Activated T-helper 2 cell treated with anti-CD3 and anti-CD28 coated beads, Interferon-gamma antibody, Interleukin-2, Interleukin-4, amounts not matched to agents 10 μg/mL and 5 μg/mL and 100 μg/mL, durations not matched to agents 14 hours and 24 hours and 36 hours (primary cell): ENCODE measurements at places on chromosomes 6 and 20. TPM values are rescaled to one million over a fixed set of nuclear protein-coding genes. Genes with fewer than 3 reads are reported as not detected.

The SERAC1 gene
- total RNA-seq = 5.4 and 6.6 TPM in 2 replicates

The CSTF1 gene
- 51.2 and 52.1 TPM in 2 replicates for total RNA-seq

The NXT1 gene
- total RNA-seq = 49.7 and 55.7 TPM in 2 replicates

The KCNS1 gene
- 0.18 and 0.21 TPM in 2 replicates for total RNA-seq

The SRMS gene
- not detected in 2 replicates for total RNA-seq

The MEI4 gene
- not detected in 2 replicates for total RNA-seq

The SNAP91 gene
- total RNA-seq = not detected in 2 replicates

DNA sequence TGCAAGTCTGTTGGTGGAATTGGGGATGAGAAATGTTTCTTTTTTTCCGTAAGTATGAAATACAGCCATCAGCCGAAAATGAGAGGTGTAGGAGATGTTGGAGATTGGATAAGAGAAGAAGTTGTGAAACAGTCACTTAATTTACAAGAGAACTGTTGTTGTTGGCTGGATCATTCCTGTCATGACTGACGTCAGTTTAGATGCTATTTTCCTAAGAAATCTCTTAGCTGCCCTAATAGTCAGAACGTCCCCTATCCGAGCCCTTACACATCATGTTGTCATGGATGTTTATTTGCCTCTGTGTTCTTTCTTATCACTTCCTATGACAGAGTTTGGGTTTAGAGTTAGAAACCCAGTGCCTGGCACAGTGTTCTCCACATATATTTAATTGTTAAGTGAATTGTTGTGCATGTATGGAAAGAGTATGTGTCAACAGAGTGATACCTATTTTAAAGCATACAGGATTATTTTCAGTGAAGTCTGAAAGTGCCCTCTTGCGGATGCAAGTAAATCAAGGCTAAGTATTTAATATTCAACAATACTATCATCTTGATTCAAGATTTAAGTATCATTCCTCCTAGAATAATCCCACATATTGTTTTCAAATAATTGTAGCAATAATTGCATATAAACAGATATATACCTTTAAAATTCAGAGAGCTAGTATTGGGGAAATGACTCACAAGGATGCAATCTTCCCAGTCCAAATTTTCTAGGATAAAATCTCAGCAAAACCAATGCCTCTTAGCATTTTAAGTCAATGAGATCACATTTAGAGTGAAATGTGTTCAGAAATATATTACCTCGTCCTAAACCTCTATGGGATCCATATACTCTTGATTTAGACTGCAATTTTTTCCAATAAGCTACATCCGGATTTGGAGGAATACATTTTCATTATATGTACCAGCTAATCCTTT, 309.9 kb upstream of the NOX3 start:
- no peak for DNase-seq

DNA sequence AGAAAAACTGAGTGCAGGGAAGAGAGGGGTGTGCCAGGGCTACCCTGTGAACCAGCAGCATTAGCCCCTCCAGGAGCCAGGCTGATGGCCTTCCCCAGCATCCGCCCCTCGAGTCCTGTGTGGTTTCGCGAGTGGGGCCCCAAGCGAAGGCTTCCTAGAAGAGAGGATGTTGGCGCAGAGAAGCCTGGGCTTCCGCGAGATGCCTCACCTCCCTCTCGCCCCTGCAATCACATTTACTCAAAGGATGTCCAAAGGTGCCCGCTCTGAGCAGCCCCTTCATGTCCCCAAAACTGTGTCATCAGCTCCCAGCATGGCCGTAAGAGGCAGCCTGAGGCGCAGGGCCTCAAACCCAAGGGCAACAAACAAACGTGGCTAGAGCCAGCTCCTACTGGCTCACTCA, 111.7 kb downstream of the PREX1 start:
- peak; percentile 18 for DNase-seq

- no peak for DNase-seq
Observed at GRCh38 chr6:99096170-99096569, 148.4 kb upstream of the FBXL4 start.

GRCh38 chr20:14525426-14525825, 188.0 kb upstream of the FLRT3 start:
- DNase-seq = no peak

DNA sequence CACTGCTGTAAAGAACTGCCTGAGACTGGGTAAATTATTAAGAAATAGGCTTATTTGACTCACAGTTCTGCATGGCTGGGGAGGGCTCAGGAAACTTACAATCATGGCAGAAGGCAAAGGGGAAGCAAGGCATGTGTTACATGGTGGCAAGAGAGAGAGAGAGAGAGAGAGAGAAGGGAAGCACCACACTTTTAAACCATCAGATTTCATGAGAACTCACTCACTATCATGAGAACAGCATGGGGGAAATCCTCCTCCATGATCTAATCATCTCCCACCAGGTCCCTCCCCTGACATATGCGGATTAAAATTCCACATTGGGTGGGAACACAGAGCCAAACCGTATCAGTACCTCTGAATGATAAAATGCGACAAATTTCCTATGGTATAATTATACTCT, 203.9 kb upstream of the MARCKS start:
- no peak for DNase-seq

DNA sequence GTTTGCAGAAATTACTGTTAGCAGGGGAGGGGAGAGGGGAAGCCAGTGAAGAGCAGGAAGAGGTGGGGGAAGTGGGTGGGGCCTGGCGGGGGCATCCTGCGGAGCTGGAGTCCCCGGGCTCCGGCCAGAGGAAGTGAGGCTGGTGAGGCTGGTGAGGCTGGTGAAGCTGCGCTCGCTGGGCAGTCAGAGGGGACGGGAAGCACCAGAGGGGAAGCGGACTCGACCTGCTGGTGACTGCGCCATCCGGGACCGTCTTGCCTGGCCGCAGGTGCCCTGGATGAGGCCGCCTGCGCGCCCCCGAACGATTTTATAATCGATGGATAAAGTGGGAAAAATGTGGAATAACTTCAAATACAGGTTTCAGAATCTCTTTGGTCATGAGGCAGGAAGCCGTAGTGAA, 635.3 kb upstream of the MARCKS start:
- no peak for DNase-seq

- DNase-seq = no peak
Observed at GRCh38 chr6:55916188-55916587, 40.8 kb upstream of the BMP5 start.

DNA sequence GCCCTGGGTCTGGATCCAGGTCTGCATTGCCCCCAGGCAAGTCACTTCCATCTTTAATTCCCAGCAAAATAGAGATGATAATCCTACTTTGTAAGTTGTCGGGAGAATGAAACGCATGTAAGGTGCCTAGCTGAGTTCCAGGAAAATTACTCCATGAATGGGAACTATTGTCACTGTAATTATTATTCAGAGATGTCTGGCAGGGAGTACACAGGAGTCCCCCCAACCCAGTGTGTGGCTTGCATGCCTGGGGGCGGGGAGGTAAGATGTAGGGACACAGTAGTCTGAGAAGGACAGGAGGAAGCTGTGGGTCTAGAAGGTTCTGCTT, 85.4 kb downstream of the CD40 start:
- DNase-seq = no peak

DNA sequence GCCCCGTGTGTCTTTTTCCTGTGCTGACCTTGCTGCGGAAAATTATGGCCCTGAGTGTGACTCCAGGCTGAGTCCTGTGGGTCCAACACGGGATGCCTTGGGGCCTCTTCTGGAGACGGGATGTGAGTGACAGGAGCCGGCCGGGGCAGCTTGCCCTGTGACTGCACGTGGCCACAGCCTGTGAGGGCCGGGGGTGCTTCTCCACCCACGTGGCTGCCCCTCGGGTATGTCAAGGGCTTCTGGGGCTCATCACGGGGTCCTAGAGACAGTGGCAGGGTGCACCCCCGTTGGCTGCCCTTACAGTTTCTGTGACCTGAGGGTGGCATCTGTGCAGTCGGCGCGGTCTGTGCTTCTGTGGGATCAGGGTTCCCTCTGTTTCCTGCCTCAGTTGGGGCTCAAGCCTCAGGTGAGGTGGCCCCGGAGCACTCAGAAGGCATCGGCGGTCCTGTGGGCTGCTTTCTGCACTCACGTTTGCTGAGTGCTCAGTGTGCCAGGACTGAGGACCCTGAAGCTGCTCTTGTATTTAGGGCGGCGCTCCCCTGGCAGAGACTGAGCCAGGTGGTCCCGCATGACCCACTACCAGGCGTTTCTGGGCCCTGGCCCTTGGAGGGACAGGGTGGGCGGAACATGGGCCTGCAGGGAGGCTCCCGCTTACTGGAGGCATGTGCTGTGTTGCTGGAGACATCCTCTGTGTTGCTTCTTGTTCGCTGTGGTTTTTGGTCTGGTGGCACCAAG, 5.4 kb downstream of the RTEL1 start:
- DNase-seq = no peak

GRCh38 chr6:144653885-144654505, 368.9 kb downstream of the UTRN start:
- DNase-seq = no peak

DNA sequence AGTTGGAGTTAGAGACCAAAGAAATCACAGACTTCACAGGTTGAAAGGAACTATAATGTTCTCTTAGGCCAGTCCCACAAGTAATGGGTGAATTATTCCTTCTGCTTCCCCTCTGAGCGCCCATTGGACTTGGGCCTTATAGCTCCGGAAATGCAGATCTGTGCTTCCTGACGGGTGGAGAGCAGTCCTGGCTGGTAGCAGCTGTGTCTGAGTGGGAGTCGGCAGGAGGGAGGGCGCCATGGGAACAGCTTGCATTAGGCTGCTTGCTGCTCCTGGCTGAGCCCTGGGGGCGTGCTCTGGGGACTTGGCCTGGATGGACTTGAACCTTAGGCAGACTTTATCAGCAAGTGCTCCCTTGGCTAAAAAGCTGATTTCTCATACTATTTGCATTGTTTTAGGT, 18.4 kb upstream of the NUP153 start:
- no peak for DNase-seq

DNA sequence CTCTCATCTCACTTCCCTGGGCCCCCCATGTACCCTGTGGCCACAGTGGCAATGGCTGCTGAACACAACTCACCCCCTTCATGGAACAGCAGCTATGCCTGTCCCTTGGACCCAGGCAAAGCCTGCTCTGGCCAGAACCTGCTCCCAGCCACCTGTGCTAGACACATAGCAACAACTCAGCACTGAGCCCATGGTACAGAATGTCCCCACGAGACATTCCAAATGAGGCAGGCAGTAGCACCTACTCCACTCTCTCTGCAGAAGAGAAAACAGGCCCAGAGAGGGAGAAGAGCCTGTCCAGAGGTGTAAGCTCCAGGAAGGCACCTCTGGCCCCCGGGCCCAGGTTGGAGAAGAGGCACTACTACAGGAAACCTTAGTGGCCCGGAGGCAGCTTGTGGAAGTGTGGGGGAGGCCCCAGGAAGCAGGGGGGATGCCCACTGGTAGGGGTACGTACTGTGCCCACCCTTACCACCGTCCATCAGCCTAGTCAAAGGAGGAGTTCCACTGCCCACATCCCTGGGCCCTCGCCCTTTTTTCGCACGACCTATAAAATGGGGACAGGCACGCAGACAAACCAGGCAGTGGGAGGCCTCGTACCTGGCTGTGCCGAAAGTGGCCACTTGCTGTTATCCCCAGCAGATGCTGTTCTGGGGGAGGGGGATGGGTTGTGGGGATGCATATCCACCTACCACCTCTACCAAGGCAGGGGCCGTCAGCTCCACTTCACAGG, 97.2 kb downstream of the ASXL1 start:
- DNase-seq = no peak

DNA sequence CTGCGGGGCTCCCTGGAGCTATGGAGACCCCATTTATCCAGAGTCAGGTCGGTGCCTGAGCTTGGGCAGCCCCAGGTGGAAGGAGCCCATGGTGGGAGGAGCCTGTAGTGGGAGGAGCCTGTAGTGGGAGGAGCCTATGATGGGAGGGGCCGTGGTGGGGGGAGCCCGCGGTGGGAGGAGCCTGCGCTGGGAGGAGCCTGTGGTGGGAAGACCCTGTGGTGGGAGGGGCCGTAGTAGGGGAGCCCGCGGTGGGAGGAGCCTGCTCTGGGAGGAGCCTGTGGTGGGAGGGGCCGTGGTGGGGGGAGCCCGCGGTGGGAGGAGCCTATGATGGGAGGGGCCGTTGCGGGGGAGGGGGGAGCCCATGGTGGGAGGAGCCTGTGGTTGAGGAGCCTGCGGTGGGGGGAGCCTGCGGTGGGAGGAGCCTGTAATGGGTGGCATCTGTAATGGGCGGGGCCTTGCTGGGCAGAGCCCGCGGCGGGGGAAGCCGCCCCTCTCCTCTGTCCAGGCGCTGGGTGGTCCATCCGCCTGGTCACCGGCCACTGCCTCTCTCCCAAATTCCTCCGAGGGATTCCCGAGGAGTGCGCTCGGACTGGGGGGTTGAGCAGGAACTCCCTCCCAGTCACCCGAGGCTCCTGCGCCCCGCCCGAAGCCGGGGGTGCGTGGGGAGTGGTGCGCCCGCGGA, 567 bp upstream of the FNDC11 start:
- DNase-seq = peak; percentile 84

DNA sequence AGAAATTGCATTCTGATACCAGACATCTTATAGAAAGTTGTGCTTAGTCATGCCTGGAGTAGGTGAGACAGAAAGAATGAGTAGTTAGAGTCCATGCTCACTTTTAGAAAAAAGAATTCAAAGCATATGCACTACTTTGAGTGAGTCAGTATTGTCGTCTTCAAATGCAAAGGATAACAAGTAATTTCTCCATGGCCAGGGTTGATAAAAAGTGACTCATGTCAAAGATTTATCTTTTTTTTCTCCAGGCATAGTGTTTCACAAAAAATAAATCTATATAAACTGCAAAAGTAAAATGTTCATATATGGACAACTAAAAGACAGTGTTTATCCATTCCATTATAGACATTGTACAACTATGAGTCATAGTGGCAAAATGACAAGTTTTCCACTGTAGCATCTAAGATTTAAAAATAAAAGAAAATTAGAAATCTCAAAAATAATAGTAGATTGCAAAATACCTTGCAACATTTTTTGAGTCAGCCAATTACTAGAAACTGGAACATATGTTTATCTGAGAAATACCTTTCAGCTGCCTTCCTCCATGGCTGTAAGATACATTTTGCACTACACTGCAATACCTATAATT, 329.6 kb downstream of the GRIK2 start:
- DNase-seq = no peak

GRCh38 chr6:119350952-119351372, 1.4 kb upstream of the MAN1A1 start:
- DNase-seq = no peak
